K562 (cell line): ENCODE measurements at places on chromosomes 5 and 9. TPM values are rescaled to one million over a fixed set of nuclear protein-coding genes. Genes with fewer than 3 reads are reported as not detected.

SPATA31C1 gene
- total RNA-seq, result 0.07 TPM in 1 of 2 replicates, not detected in the other

DNA sequence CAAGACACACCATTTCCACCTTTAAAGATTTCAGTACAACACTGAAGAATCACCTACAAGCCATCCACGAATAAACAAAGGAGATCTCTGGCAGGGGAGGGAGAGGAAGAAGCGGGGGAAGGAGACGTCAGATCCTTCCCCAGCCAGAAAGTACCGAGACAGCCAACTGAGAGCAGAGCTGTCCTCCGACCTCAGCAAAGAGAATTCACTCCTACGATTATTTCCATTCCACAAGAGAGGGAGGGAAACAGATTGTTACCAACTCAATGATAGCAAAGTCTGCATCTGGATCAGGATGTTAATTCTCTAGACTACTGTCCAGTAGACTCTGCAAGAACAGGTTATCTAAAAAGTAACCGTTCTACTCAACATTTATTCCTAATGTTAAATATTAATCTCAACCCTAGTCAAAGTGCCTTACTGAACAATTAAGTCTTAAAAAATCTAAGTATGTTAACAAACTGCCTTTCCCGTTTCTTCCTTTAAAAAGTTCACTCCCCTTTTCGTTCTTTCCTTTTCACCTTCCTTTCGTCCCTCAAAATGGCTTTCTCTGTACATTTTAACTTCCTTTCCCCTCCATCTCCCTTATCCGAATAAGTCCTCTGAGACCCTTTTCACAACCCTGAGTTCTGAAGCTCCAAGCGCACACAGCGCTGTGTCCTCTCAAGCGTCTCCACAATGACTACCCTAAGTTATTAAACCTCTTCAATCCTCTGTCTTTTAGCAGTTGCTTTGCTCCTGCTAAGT is 1.4 kb downstream of the CHD1 start:
- H3K4me3 ChIP-seq, result peak overlapping the region; percentile 91
- peaks cover 45% of the 10 kb centered on the region for H3K36me3 ChIP-seq
- H3K27ac ChIP-seq, result peak overlapping the region; percentile 100
- H3K4me1 ChIP-seq, result peaks cover 9% of the 10 kb centered on the region
- peak; percentile 16 for DNase-seq
- H3K27me3 ChIP-seq, result no peaks in the 10 kb centered on the region

DNA sequence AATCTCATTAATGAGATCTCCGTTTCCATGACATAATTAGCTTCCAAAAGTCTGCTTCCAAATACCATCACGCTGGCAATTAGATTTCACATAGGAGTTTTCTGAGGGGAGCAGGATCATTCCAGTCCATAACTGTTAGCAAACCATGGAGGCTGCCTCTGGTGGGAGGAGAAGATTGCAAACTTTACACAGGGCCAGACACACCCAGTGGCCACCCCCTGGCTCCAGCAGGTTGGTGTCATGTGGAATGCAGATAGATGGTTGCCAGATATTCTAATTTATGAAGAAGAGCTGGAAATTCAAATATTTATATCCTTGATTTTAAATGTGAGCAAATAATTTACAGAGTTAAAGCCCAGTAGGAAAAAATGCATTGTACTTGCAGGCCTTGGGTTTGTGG is 164.2 kb downstream of the ICE1 start:
- no peaks in the 10 kb centered on the region for H3K4me1 ChIP-seq
- H3K27me3 ChIP-seq, result no peaks in the 10 kb centered on the region

DNA sequence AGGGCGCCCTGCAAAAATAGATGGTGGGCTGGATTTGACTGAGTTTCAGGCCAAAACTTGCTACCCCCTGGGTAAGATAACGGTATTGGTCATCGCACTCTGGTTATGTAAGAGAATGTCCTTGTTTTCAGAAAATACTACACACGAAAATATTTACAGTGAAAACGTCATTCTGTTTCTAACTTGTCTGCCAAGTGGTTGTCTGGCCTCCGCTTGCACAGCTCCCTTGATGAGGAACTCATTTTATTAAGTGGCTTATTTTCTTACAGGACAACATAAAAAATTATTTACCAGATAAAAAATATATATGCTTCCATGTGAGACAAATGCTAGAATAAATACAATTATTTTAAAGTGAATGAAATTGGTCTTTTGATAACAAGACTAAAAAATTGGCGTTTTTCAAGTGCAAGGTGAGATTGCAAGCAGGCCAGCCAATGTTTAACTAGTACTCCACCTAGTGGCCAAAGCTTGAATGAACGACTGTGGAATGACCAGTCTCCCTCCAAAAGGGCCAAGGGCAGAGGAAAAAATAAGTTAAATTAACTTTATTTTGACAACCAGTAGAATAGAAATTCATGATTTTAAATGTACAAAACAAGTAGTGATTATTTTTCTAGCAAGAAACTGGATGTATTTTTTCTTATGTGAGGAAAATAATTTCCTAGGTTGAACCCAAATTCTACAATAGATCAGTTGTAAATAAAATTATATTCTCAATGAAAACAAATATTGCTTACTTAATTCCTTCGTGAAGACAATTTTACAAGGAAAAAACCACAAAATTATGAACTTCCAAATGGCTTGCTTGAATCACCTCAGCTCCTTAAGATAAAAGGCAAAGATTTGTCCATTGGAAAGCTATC is 93.2 kb downstream of the ZFAND5 start:
- no peaks in the 10 kb centered on the region for H3K4me1 ChIP-seq
- H3K27ac ChIP-seq, result no peak overlapping the region
- H3K36me3 ChIP-seq, result no peaks in the 10 kb centered on the region
- H3K27me3 ChIP-seq, result peaks cover 10% of the 10 kb centered on the region
- no peak overlapping the region for H3K4me3 ChIP-seq

DNA sequence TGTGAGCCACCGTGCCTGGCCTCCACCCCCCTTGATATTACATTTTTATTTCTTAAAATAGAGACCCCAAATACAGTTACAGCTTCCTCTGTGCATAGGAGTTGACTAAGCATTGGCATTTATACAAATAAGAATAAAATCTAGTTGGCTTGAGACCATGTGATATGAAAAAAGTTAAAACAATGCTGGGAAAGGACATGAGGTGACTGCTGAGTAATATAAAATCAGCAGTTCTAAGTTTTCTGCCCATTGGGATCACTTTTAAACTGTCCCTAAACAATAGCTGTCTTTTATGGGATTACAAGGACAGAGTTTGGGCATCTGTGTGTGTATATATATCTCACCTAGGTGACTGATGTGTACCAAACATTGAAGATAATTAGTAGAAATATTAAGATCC is 96.6 kb downstream of the UBE2R2 start:
- DNase-seq, result no peak
- peaks cover 56% of the 10 kb centered on the region; the same call in 2 of the 3 replicates for H3K36me3 ChIP-seq
- H3K4me1 ChIP-seq, result no peaks in the 10 kb centered on the region
- no peak overlapping the region for H3K4me3 ChIP-seq
- H3K27me3 ChIP-seq, result no peaks in the 10 kb centered on the region

- H3K4me3 ChIP-seq, result no peak overlapping the region
- H3K36me3 ChIP-seq, result no peaks in the 10 kb centered on the region
- peaks cover 22% of the 10 kb centered on the region; the same call in 2 of the 3 replicates for H3K4me1 ChIP-seq
Observed at GRCh38 chr9:113398796-113399195, 2.3 kb downstream of the ALAD start.

DNA sequence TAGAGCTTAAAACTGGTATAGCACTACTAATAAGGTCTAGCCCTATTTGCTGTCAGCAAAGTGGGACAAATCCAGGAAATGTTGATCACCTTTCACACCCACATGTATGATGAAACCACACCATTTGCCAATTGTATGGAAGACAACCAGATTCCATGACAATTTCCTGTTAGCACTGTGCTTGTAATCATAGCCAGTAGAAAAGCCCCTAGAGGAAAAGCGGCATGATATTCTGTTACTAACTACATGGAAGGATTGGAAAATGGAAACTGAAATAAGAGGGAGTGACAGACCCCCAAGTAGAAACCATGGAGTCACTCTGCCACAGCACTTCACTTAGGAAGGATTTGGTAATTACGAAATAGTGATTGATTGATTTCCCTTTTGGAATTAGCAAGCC is 923 bp downstream of the SPATA6L start:
- H3K4me1 ChIP-seq, result peaks cover 19% of the 10 kb centered on the region
- no peak overlapping the region for H3K27ac ChIP-seq
- no peaks in the 10 kb centered on the region for H3K27me3 ChIP-seq
- no peak overlapping the region for H3K4me3 ChIP-seq

DNA sequence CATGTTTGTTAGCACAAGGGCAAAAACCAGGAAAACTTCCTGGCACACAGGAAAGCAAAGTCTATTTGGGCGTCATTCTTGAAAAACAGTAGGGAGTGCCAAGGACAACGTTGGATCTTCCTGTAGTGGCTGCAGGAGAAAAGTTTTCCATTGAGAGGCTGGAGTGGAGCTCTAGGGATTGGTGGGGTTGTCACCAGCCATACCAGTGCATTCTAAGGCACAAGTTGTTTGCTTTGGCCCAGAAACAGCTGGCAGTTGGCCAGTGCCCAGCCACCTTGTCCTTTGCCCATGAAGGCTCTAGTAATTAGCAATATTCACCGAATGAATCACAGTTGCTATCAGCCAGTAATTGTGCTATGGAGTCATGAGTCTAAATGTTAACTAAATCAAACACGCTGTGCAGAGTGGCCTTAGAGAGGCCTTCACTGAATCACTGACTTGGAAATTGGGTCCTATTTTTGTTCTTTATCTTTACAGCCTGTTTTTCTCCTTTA is 26.4 kb downstream of the TNFSF15 start:
- no peaks in the 10 kb centered on the region for H3K4me1 ChIP-seq
- no peaks in the 10 kb centered on the region for H3K36me3 ChIP-seq
- no peaks in the 10 kb centered on the region for H3K27me3 ChIP-seq
- no peak overlapping the region for H3K27ac ChIP-seq

- H3K4me1 ChIP-seq, result peaks cover 7% of the 10 kb centered on the region
- H3K27ac ChIP-seq, result no peak overlapping the region
- H3K36me3 ChIP-seq, result no peaks in the 10 kb centered on the region
- DNase-seq, result no peak
- no peaks in the 10 kb centered on the region for H3K27me3 ChIP-seq
Observed at GRCh38 chr5:154697371-154697770, 57.8 kb upstream of the LARP1 start.

GRCh38 chr9:16619914-16620520 is 250.5 kb downstream of the BNC2 start:
- H3K27me3 ChIP-seq, result no peaks in the 10 kb centered on the region
- H3K36me3 ChIP-seq, result no peaks in the 10 kb centered on the region
- H3K4me3 ChIP-seq, result no peak overlapping the region
- H3K4me1 ChIP-seq, result no peaks in the 10 kb centered on the region

DNA sequence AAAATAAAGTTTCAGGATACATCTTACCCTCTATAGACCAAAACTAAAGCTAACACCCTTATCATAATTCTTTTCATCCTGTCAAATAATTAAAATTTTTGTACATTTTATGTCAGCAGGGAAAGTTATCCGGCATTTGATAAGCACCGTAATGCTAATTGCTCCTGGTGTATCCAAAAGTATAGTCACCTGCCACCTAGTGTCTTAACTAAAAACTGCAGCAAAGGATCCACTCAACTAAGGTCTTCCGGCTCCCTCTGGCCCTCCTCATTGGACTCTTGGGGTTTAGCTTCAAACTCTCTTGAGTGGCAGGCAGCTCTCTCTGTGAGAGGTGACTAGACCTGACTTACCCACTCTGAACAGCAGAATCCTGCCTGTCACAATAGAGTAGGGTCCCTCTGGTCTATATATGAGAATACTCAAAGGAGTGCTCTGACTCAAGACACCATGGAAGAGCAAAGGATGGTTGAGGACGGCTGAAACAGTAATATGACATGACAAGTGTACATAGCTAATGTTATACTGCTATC is 60.4 kb upstream of the CAST start:
- H3K4me3 ChIP-seq, result no peak overlapping the region
- DNase-seq, result peak; percentile 60
- H3K27me3 ChIP-seq, result no peaks in the 10 kb centered on the region
- H3K36me3 ChIP-seq, result no peaks in the 10 kb centered on the region
- H3K4me1 ChIP-seq, result no peaks in the 10 kb centered on the region

DNA sequence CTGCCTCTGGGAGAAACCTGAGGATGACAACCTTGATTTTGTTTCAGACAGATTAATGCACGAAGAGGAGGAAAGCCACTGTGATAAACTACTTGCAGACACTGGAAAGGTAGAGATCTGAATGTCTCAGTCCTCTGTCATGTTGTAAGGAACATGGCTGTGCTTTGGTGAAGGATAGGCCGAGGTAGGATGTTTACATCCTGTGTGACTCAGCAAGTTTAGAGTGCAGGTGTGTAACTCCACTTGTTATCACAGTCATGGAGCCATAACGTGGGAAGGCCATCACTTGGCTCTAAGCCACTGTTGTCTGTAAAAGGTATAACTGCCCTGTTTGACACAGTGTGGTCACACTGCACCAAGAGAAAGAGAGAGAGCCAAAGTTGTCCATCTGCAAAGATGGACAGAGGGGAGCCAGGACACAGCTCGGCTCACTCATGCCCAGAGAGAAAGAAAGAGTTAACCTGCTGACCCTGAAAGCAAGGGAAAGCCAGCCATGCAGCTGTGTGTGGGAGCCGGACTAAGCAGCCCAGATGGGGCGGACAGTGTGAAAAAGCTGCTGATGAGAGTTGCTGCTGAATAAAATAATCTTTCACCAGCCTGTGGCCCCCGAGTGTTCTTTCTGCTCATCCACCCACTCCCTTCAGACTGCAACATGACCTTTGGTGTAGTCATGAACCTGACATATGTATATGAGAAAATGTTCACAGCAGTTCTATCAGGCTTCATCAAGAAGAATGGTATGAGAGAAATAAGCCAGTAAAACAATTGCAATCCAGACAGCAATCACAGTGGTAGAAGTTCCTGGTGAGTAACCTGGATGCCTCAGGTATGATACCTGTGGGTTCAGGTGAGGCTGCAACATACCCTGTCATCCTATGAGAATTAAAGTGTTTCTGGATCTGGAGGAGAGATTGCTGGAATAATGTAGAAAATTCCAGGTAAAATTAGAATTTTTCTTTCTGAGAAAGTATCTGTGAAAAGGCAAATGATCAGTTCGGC is 115.9 kb downstream of the TARS1 start:
- H3K4me3 ChIP-seq, result no peak overlapping the region
- H3K4me1 ChIP-seq, result no peaks in the 10 kb centered on the region
- H3K27ac ChIP-seq, result no peak overlapping the region
- no peak for DNase-seq

DDX4 gene
- not detected in 2 replicates for total RNA-seq

- no peak overlapping the region for H3K4me3 ChIP-seq
- peak overlapping the region; percentile 88 for H3K27ac ChIP-seq
- H3K36me3 ChIP-seq, result no peaks in the 10 kb centered on the region
- no peaks in the 10 kb centered on the region for H3K27me3 ChIP-seq
- no peaks in the 10 kb centered on the region; the same call in 1 of the 2 replicates for H3K4me1 ChIP-seq
Observed at GRCh38 chr9:69812068-69813000, 8.3 kb upstream of the CFAP95 start.

GRCh38 chr9:5485378-5486085 is 24.8 kb upstream of the PDCD1LG2 start:
- H3K4me1 ChIP-seq, result no peaks in the 10 kb centered on the region
- no peak for DNase-seq
- no peaks in the 10 kb centered on the region for H3K36me3 ChIP-seq
- no peak overlapping the region for H3K4me3 ChIP-seq
- H3K27me3 ChIP-seq, result no peaks in the 10 kb centered on the region

STK32A gene
- total RNA-seq, result not detected in 2 replicates
